ENCODE measurements at places on chromosomes 7 and 10. TPM values are rescaled to one million over a fixed set of nuclear protein-coding genes. Genes with fewer than 3 reads are reported as not detected.

Gene FLNC
- 74.8 TPM for total RNA-seq

Gene ZNF365
- 7.8 TPM for total RNA-seq

Gene DNAH11
- 3.0 TPM for total RNA-seq

Gene ZNF12
- total RNA-seq: 13.4 TPM

Gene PTTG1IP2
- total RNA-seq: not detected

Gene PON1
- total RNA-seq: not detected

Gene CDH23
- under 0.01 TPM for total RNA-seq

Gene PHTF2
- 14.3 TPM for total RNA-seq

Gene MAT1A
- total RNA-seq: not detected

Gene EGR2
- total RNA-seq: not detected

Gene TSPAN14
- 79.6 TPM for total RNA-seq

Gene ANLN
- 52.9 TPM for total RNA-seq

Gene AQP1
- total RNA-seq: 9.3 TPM

Gene ATRNL1
- under 0.01 TPM for total RNA-seq

Gene CREB5
- total RNA-seq: 2.3 TPM
